ENCODE measurements at places on chromosomes 16 and 17.

GRCh38 chr17:39804839-39805238 is 59.3 kb downstream of the IKZF3 start:
- DNase-seq = no peak

DNA sequence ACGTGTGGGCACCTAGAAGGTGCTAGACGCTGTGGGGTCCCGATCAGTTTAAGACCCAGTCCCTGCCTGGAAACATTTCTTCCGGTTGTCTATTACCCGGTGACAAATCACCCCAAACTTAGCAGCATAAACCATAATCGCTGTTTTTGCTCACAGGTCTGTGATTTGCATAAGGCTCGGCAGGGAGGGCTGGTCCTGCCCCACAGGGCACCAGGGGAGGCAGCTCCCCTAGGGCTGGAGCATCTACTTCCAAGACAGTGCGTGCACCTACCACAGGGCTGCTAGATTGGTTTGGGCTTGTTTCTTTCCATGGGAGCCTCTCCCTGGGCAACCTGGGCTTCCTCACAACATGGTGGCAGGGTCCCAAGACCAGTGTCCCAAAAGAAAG is 214.5 kb upstream of the CIBAR2 start:
- DNase-seq = no peak

- DNase-seq = no peak
Measured at GRCh38 chr17:622356-622755, 92.3 kb downstream of the VPS53 start.

DNA sequence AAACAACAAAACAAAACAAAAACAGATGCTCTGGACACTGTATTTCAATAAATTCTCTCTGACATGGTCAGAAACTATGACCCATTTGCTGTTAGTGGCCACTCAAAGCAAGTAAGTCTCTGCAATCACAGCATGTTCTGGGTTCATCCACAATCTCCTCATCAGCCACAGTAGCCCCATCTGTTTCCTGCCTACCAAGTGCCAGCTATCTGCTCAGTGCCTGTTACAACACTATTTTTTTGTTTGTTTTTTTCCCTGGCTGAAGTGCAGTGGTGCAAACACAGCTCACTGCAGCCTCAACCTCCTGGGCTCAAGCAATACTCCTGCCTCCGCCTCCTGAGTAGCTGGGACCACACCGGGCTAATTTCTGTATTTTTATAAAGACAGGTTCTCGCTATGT is 137.9 kb downstream of the SOX9 start:
- no peak for DNase-seq

- no peak for DNase-seq
Measured at GRCh38 chr17:8189041-8189710, 804 bp downstream of the BORCS6 start.

GRCh38 chr17:58324056-58324408 is 4.6 kb downstream of the TSPOAP1 start:
- DNase-seq = no peak

DNA sequence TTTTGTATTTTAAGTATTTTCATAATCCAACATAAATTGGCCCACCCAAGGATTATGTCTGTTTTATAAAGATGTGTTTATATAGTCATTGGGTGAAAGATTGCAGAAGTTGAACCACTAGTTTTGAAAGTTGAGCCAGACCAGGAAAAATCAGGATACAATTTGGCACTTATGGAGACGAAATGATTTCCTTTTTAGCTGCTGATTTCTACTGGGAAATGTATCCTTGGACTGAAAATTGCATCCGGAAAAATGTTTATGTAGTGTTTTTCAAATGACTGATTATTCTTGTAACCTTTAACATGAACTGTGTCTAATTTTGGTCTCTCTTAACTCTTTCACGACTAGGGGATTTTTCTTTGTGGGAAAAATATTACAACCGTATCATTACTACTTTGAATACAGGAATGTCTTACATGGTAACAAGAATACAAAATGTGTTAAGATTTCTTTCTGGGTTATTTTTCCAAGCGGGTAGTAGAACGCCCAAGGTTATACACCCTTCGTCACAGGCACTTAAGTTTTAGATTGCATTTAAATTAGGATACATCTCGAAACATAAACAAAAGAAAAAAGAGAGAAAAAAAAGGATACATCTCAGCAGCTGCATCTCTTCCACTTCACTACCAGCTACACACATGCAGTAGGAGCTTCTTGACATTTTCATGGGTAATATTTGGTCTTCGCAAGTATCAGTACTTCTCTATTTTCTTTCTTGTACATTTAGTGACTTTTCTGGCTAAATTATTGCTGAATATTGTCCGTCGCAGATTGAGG is 273.0 kb upstream of the TBX2 start:
- DNase-seq = no peak

DNA sequence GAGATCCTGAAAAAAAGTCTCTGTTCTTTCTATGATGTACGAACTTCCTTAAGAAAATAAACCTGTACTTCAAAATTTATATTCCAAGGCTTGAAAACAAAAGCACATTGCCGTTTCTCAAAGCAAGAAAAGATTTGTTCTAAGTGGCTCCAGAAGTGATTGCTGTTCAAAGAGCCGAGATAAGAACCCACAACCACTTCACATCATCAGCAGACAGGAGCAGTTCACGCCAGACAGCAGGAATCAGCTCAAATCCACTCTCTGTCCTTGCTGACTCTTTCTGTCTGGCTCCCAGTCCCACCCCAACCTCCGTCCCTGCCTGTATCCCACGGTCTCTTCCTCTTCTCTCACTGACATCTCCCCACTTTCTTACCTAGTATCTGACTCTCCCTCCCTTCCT is 85.0 kb upstream of the MYOCD start:
- no peak for DNase-seq

- DNase-seq = no peak
Measured at GRCh38 chr16:80100846-80101451, 439.8 kb upstream of the DYNLRB2 start.

- no peak for DNase-seq
Measured at GRCh38 chr17:18320301-18320700, 5.2 kb downstream of the SMCR8 start.

GRCh38 chr17:62300697-62301096 is 79.7 kb upstream of the EFCAB3 start:
- no peak for DNase-seq

DNA sequence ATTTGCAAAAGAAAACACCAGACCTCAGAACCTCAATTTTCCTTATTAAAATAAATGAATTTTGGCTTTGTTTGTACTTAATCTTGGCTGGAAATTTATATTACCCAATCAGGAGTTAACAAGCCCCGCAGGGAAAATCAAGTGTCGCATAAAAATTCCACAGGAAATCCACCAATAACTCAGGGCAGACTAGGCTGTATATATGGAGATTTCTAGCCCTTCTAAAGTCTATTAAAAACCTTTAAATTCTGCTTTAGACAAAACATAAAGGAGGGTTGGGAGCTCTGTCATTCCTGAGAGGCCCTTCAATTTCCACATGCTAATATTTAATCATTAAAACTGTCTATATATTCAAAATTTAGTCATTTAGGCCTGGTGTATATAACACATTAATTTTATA is 434.7 kb downstream of the CDH11 start:
- no peak for DNase-seq

DNA sequence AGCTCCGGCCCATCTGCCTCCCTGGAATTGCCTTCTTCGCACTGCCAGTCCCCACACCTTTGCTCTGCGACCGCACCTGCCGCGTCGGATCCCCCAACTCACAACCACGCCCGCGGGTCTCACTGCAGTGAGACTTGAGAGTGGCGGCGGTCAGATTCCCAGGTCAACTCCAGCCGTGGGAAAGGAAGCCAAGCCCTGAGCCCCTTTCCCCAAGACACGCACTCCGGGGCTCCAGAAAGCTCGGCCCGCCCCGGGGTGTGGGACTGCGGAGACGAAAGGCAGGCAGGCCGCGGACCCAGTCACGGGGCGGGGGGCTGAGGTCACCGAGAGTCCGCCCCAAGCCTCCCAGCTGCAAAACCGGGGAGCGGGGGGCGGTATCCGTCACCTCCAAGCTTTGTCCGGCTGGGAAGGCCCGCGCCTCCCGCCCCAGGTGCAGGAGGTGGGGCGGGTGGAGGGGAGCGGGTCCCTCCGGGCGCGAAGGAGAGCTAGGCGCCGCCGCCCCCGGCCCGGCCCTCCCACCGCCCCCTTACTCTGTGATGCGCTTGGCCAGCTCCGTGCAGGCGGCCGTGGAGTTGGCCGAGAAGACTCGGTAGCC is 615 bp downstream of the PRPSAP1 start:
- DNase-seq = no peak

GRCh38 chr17:21262259-21262993 is 9.2 kb upstream of the NATD1 start:
- DNase-seq = no peak

GRCh38 chr17:29930409-29931010 is 482 bp upstream of the SSH2 start:
- DNase-seq = no peak

DNA sequence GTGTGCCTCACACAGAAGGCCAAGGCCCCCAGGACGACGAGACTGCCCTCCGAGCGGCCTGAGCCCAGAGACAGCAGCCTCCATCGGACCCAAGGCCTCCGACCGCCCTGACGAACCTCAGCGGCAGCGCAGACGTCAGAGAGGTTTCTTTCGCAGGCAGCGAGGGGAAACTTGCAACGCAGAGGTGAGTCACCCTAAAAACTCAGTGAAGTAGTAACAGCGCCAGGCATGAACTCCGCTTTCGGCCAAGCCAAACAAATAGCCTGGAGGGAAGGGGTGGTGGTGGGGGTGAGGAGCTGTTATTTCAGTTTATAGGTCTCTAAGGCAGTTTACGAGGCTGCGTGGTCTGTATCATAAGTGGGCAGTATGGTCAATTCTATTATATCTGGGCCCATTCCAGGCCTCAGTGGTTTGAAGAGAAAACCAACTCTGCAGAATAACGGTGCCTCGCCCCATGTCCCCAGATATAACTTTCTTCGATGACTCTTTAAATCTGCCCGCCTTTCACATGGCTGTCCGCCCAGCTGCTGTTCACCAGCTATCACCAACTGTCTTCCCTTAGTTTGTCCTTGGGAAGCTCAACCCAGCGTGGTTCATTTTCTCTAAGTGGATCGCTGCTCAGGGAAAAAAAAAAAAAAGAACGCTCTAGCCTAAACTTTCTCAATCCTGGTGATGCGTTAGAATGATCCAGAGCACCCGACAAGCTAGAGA is 43.5 kb upstream of the FOXF1 start:
- no peak for DNase-seq

- no peak for DNase-seq
Measured at GRCh38 chr17:31699281-31699680, 159.8 kb downstream of the COPRS start.

DNA sequence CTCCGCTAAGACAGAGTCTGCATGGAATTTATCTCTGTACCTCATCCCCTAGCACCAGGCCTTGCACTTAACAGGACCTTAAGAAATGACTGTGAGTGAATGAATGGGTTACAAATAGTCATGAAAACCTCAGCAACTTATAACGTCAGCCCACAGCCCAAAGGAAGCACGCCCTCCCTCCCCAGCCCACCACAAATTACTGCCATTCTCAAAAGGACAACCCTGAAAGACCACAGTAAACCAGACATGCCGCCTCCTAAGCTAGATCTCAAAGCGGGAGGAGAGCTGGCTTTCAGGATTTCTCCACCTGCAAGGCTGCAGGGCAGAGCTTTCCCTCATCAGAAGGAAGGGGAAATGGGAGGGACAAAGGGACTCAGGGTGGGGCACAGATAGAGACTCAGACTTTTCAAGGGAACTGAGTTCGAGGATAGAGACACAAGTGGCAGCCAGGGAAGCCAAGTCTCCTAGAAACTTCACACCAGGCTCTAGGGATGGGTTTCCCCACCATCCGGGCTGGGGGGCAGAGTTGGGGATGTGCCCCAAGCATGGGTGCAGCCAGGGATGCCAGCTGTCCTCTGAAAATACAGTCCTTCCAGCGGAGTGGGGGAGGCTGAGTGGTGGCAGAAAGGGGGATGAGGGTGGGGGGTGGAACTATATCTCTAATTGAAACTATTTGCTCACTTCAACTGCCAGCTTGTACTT is 56.7 kb downstream of the PLXDC1 start:
- no peak for DNase-seq

DNA sequence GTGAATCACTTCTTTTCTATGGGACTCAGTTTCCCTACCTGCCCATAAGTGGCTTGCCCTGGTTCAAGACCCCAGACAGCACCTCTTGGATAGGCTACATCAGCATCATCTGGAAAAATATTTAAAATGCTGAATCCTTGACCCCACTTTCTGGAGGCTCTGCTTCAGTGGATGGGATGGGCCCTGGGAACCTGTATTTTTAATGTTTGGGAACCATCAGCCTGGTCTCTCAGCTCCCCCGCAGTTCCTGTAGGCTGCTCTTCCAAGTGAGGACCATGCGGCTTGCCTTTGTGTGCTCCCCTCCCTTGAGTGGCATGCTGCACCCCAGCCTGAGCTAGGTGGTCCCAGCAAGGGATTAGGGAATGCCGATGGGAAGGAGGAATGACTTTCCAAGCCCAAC is 68.3 kb upstream of the CRHR1 start:
- no peak for DNase-seq

DNA sequence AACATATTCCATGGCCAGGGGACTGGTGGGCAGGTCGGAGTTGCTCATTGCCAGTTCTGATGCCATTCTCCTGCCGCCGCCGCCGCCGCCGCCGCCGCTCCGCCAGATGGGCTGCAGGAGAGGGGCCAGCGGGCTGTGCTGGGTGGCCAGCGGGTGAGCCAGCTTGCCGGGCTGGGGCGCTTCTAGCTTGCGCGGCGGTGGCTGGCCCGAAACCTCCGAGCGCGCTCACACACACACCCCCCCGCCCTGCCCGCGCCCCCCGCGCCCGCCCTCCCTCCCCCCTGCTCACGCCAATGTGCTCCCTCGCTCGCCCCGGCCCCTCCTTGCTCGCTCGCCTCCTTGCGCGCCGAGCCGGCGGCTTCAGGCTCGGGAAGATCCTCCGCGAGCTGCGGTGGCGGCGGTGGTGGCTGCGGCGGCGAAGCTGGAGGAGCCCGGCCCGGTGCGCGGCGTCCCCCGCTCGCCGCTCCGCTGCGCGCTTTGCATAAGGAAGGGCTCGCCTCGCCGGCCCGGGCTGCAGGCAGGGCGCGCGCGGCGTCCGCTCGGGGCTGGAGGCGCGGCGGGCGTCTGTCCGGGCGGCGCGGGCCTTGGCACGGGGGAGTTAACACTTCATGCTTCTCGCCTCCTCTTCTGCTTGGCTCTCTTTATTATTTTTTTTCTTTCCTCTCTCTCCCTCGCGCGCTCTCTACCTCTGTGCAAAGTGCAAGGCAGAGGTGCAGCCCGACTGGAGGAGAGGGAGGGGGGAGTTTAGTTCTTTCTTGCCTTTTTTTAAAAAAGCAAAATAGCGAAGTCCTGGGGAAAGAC is 500 bp downstream of the MAF start:
- DNase-seq = no peak

GRCh38 chr16:60929-61878 is 7.6 kb downstream of the SNRNP25 start:
- DNase-seq = no peak

Data from HS-5 (cell line).